ENCODE measurements at places on chromosomes 6 and 20.

- DNase-seq, result no peak
These were observed 69.4 kb downstream of the MBOAT1 start for GRCh38 chr6:20142866-20143265.

DNA sequence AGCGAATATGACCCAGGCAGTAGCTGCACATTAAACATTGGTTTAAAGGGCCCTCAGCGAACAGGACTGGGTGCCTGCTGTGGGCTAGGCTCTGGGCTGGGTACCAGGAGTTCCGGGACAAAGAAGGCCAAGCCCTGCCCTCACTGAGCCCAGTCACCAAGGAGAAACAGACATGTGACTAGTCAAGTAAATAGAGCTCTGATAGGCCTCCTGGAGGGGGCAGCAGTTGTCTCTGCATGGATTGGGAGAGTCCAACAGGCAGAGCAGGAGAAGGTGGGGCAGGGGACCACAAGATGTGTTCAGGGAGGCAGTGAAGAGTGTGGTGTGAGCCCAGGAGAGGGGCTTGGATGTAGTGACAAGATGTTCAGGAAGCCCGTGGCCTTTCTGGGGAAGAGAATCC, 3.1 kb downstream of the HM13 start:
- no peak for DNase-seq

DNA sequence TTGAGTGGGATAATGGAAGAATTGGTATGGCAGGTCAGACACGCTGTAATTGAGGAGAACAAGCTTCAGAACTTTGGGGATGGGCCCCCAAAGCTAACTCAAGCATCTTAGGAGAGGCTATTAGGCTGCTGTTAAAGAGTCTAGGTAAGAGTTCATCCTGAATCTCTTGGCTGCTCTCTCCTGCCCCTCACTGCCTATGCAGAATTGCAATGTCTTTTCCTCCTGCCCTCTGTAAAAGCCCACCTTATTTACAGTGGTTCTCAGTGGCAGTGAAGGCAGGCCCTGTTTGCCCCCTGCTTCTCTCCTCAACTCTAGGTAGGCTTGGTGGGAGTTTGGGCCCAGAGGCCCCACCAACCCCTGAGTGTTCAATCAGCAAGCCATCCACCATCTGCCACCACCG, 55.0 kb downstream of the LYRM2 start:
- no peak for DNase-seq

DNA sequence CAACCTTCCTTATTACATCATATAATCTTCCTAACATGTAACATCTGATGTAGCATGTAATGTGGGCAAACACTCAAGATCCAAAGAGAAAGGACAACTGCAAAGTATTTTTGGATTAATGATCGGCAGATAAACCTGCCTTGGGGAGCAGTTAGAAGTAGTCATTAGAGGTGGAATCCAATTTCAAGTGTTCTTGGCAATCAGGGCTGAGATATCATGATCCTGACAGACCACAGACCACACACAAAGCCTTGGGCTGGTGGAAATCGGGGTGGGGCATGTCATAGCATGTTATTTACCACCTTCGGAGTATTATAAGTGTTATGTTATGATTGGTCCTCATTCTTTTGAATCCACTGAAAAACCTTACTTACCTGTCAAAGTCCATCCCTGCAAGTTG, 16.3 kb downstream of the NCOA5 start:
- no peak for DNase-seq

DNA sequence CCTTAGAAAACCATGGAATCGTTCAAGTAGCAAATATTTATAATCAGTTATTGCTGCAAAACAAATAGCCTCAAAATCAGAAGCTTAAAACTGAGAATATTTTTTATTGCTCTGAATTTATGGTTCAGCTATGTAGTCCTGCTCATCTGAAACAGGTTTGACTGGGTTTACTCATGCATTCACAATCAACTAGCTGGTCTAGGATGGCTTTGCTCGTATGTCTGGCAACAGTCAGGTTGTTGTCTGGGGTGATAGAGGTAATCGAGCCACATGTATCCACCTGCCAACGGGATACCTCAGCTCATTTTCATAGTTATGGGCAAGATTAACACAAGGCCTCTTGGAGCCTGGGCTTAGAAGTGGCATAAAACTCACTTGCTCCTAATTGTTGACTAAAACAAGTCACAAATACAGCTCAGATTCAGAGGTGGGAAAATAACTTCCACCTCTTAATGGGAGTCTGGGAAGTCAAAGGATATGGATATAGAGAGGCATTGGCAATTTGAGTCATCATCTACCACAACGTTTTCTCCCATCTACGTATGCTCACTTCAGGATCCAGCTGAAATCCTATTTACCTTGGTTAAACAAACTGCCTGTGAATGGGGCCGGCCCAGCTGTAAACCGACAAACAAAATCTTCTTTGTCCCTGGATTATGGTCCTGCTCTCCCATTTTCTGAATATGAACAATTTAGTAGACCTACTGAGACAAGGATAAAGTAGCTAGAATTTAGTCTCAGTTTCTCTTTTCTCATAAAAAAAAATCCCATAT, 54.5 kb upstream of the TENT5A start:
- no peak for DNase-seq

- DNase-seq, result no peak
These were observed 18.0 kb downstream of the PRPH2 start for GRCh38 chr6:42704251-42704936.

DNA sequence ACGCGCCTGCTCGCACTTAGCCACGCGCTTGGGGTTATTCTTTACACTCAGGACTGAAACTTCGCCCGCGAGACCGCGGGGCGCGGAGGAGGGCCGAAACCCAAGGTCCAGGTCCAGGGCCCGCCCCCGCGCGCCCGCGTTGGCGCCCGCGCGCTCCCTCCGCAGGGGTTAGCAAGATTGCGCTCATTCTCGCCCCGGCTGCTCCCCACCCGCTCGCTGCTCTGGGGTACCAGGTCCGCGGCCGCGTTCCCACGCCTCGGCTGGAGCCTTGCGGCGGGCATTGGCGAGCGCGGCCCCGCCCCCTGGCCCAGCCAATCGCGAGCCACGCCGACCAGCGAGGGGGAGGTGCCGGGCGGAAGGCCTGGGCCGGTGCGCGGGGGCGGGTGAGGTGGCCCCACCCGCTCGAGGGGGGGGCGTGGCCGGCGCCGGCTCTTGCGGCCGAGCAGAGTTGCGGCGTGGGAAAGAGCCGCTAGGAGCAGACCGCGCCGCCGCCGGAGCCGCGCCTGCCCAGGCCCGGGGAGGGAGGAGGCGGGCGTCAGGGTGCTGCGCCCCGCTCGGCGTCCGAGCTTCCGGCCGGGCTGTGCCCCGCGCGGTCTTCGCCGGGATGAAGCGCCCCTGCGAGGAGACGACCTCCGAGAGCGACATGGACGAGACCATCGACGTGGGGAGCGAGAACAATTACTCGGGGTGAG, at the start of gene HEY2:
Gene HEY2 (plus strand): TSS at position 460 of the 692 bp plus-strand sequence. CDS start 145 bp downstream, at position 605.
- peak; percentile 41 for DNase-seq

GRCh38 chr6:13302291-13302690, 26.0 kb downstream of the TBC1D7 start:
- DNase-seq, result no peak

- DNase-seq, result no peak
These were observed 26.9 kb downstream of the PXDC1 start for GRCh38 chr6:3724451-3725144.

- no peak for DNase-seq
These were observed 92.6 kb downstream of the BFSP1 start for GRCh38 chr20:17438436-17439039.

- DNase-seq, result no peak
These were observed 152.7 kb downstream of the VEGFA start for GRCh38 chr6:43922426-43923375.

- DNase-seq, result no peak
These were observed 12.2 kb downstream of the BAK1 start for GRCh38 chr6:33567836-33568235.

DNA sequence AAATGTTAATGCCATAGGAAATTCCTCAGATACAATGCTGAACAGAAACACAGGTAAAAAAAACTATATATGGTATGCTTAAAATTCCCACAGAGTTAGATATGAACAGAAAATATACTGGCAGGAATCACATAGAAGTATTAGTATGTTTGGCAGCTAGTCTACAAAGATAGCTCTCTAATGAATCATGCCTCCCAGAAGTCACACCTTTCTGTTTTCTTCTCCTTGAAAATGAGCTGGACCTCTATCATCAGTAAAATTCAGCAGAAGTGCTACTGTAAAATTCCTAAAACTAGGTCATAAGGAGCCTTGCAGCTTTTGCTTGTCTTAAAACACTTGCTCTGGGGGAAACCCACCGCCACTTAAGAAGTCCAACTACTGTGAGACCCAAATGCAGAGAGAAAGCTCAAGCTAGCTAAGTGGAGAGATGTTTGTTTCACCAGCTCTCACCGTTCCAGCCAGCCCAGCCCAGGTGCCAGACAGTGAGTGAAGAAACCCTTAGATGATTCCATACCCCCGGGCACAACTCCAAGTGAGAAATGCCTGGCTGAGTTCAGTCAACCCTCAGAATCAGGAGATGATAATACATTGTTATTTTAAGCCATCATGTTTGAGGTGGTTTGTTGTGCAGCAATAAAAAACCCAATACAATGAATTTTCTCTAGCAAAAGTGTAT, 43.0 kb downstream of the TSPYL4 start:
- no peak for DNase-seq

GRCh38 chr20:39631557-39631956, 669.4 kb downstream of the DHX35 start:
- DNase-seq, result no peak

GRCh38 chr20:40442181-40442963, 246.7 kb downstream of the MAFB start:
- no peak for DNase-seq
